ENCODE measurements at places on chromosomes 5 and 9.
A peak's percentile ranks its signal among the peaks of the same experiment; 100 is the strongest.

DNA sequence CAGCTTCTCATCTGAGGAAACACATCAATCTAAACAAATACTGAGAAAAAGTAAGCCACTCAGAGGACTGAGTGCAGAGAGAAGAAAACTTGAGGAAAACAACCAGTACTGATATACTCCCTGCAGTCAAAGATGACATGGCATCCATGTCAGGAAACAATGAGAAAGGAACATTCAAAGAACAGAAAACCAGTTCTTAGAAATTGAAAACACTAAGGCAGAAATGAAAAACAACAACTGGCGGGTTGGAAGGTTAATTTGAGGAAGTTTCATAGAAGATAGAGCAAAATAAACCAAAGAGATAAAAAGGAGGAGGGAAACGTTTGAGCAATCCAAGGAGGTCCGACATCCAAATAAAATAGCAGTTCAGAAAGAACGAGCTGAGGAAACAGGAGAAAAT lies 475.2 kb downstream of the HINT1 start:
- DNase-seq = no peak

DNA sequence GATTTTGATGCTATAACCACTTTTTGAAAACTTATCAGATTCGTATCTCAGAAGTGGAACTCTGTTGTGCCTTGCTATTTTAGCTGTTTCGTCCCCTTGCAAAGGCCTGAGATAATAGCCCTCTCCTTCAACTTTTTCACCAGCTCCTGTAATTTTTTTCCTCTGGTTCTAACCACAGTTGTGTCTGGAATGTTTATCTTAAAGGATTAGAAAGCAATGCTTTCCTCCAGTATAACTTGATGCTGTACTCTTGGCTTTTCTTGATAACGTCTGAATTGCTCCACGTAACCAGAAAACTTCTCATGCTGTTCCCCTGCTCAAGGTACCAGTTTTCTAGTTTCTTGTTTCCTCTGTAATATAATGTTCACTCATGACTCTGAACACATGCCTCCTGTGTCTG lies 209.4 kb downstream of the DTWD2 start:
- no peak for DNase-seq

- DNase-seq = no peak
Observed at GRCh38 chr5:96942911-96943310, 7.0 kb downstream of the LNPEP start.

DNA sequence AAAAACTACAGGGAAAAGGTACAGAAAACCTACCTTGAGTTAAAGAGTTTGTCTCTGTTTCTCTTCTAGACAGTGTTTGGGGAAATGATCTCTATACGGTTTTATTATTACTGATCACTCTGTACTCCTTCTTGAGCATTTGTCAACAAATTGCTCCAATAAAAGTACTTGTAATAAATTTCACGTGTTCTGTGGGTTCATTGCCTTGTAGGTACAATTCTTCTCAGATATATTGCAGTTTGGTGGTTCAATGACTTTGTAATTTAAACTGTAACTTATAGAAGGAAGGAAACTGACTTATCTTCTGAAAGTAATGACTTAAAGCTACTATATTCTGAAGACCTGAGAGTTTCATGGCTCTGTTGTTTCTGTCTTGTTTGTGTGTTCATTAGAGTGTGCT lies 319.9 kb upstream of the PCSK5 start:
- DNase-seq = no peak

DNA sequence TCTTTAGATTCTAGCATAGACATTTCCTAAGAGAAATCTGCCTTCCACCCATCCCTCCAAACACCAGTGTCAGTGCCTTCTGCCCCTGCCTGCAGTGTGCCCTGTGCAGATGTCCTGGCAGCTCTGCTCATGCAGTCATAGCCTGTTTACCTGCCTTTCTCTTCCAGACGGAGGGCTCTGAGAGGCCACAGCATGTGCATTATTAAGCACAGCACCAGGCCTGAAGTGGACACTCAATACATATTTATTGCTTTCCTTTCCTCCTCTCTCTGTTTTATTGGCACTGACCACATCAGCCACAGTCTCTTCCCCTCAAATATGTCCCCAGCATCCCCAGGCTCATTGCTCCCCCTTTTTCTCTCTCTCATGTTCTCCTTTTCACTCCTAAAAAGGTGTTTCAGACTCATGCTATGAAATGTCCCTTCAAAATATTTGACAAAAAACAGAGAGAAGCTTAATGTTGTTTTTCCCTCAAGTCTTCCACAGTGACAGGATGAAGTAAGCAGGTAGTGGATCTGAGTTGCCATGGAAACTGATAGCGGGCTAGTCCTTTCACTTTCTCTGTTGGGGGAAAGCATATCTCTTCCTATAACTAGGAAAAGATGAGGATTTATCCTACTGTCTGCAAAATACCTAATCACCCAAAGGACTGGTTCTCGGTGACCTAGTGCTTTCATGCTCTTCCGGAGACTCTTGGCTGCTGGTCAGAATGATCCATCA lies 100.9 kb downstream of the ATP10B start:
- DNase-seq = no peak

- no peak for DNase-seq
Observed at GRCh38 chr9:19485193-19485592, 76.4 kb downstream of the ACER2 start.

GRCh38 chr9:89051421-89052025 lies 60.3 kb downstream of the S1PR3 start:
- no peak for DNase-seq

- no peak for DNase-seq
Observed at GRCh38 chr5:131718487-131719014, 78.3 kb downstream of the FNIP1 start.

GRCh38 chr9:4297151-4297785 lies 2.6 kb downstream of the GLIS3 start:
- DNase-seq = peak; percentile 79

GRCh38 chr9:71987471-71988371 lies 72.7 kb downstream of the C9orf57 start:
- no peak for DNase-seq

- DNase-seq = no peak
Observed at GRCh38 chr5:16411741-16412455, 53.7 kb downstream of the ZNF622 start.

DNA sequence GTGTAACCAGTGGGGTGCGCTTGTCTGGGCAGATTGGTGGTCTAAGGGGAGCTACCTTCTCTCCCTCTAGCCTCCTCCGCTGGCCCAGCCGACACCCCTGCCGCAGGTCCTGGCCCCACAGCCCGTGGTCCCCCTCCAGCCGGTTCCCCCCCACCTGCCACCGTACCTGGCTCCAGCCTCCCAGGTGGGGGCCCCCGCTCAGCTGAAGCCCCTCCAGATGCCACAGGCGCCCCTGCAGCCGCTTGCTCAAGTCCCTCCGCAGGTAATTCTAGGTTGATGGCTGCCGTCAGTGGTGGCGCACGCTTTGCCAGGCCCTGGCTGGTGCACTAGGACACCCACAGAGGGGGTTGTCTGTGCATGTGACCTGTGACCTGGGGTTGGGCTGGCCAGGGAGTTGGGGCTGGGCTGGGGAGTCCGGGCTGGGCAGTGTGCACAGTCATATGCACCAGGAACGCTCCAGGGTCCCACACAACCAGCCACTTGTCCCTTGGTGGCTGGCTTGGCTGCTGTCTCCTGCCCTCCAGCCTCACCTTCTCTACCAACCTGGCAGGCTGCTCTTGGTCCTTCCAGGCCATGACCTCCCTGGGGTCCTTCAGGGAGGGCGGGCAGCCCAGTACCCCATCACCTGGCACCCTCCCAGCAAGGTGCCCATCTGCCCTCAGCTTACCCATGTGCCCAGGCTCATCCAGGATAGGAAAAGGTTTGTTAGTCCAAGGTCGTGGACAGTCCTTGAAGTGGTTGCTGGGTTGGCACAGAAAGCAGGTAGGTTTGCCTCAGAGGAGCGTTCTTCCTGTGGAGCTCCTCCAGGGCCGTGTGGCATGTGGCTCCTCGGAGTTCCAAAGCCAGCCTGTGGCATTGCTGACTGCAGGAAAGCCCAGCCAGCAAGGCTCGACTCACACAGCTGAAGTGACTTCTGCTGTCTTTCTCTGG lies 73.2 kb downstream of the WNK2 start:
- DNase-seq = no peak

DNA sequence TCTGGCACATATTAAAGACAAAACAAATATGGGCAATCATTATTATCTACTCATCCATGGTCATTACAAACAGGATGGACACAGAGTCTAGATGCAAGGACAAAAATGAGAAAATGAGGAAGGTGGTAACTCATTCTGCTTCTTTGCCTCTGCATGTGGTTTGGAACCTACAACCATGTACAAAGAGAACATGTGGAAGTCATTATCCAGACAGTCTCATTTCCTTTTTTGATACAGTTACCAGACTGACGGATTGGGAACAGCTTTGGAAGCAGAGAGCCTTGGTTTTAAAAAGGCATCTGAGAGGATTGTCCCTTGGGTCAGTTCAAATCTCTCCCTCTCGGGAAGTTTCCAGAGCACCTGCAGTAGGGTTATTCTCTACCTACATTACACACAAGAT lies 433.4 kb upstream of the TNC start:
- no peak for DNase-seq

GRCh38 chr5:123294544-123294943 lies 128.7 kb downstream of the CEP120 start:
- DNase-seq = no peak

GRCh38 chr9:106286249-106286648 lies 576.7 kb upstream of the ZNF462 start:
- no peak for DNase-seq

DNA sequence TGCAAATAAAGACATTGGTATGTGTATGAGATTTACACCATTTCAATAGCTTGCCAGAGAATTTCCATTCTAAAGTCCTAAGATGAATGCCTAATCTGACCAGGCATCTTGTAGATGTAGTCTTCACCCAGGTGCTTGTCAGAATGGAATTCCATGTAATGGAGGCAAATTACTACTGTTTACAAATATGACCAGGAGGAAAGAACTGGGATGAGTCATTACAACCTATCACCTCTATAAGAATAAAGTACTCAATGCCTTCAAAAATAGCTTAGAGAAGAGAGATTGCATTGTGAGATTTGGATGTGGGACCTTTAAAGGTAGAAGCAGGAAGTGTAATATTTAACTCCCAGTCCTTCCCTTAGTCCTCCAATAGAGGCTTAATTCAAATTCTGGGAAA lies 507.0 kb upstream of the PTGER4 start:
- DNase-seq = peak; percentile 34

- DNase-seq = peak; percentile 15
Observed at GRCh38 chr9:22030101-22030598, 21.0 kb upstream of the CDKN2B start.

DNA sequence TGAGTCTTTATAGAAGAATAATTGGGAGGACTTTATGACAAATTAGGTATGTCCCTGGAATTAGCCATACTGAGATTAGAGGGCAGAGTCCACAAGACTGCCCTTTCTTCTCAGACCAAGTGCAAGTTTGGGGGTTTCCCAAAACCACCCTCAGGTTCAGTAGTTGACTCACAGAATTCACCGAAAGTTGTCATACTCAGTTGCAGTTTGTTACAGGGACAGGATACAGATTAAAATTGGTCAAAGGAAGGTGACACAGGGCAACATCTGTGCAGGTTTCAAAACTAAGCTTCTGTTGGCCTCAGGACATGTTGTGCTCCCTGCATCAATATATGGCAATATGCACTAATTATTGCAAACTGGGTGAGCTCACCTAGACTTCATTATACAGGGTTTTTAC lies 3.8 kb downstream of the RANBP17 start:
- DNase-seq = no peak

GRCh38 chr9:87793292-87793691 lies 67.4 kb downstream of the CTSL start:
- DNase-seq = no peak

DNA sequence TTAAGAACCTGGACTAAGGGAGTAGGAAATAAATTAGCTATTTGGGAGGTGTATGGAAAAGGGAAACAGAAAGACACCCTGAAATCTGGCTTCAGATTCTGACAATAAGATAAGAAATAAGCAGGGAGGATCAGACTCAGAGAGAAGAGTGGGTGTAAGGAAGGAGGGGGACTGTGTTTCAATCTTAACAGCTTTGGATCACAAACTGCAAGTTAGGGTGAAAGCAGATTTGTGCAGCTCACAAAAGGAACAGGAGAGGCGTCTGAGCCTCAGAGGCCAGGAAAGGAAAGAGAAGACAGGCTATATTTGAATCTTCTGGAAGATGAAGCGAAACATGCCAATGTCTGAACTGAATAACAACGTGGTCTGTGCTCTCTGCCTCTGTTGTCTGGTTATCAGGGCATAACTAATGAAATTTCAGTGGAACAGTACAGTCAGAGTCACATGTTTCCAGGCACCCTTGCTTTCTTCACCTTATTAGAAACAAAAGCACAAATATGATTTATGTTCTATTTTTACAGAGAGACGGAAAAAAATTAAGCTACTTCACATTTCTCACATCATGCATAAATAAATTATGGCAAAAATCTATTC lies 26.6 kb downstream of the SGTB start:
- DNase-seq = no peak

DNA sequence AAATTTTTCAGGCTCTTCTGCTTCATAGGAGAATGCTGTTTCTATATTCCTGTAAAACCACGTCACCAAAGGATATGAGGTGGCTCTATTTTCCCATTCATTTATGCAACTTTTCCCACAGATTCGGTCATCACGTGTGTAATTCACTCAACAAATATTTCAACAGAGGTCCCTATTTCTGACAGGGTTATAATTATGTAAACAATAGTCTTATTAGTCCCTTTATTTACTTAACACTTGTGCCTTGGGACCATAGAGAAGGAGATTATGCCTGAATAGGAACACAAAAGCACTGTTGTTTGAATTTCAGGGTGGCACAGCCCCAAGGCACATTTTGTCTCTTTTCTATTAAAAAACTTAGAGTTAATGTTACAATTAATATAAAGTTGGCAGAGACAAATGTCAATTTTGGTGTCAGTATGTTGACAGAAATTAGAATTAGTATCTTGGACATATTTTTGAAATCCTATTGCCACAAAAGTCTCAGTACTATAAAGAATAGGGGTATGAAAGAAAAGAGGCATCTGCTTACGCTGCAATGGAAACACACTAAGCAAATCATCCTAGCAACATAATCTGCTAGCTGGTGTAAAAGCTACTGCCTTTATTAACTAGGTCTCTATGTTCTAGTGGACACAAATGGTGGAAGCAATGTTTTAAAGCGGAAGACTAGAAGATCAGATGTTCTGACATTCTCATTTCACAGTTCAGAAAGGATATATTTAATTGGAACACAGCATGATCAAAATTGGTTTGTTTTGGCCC lies 229.1 kb upstream of the TBCA start:
- DNase-seq = no peak

GRCh38 chr9:97536480-97536879 lies 35.0 kb downstream of the TMOD1 start:
- DNase-seq = no peak

GRCh38 chr5:120137582-120137981 lies 326.5 kb upstream of the PRR16 start:
- no peak for DNase-seq

- no peak for DNase-seq
Observed at GRCh38 chr9:111362526-111362925, 32.5 kb upstream of the OR2K2 start.

- DNase-seq = no peak
Observed at GRCh38 chr9:136576269-136576626, 30.4 kb upstream of the NOTCH1 start.

GRCh38 chr5:36359267-36359666 lies 57.6 kb upstream of the RANBP3L start:
- no peak for DNase-seq

- no peak for DNase-seq
Observed at GRCh38 chr9:7963026-7963425, 163.4 kb upstream of the DMAC1 start.

GRCh38 chr5:79878721-79879336 lies 112.2 kb downstream of the MTX3 start:
- no peak for DNase-seq

Measured in LoVo (cell line).